Right renal pelvis (tissue), 4 donors: ENCODE measurements at places on chromosomes 4 and X. TPM values are rescaled to one million over a fixed set of nuclear protein-coding genes. Genes with fewer than 3 reads are reported as not detected.

Gene TEX13D
- not detected for polyA plus RNA-seq

Gene GAGE2A
- not detected for polyA plus RNA-seq

Gene NAP1L3
- polyA plus RNA-seq, result 16.0 TPM

DNA sequence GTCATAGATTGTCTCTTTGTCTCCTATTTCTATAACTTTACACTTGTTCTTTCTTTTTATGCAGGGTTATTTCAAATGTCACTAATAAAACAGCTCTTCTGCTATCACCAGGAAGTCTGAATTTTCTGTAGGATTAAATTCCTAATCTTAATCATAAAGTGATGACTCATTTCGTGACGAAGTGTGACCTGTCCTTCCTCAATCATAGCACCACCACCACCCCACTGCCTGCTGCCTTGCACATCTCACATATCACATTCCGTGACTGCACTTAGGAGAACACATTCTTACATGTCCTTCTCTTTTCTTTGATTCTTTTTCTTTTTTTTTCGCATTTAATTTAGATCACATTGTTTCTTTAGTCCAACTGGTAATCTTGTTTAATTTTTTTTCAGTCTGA, 57.7 kb upstream of the UGT2B7 start:
- no peak for DNase-seq

GRCh38 chrX:769796-770195, 139.2 kb downstream of the SHOX start:
- DNase-seq, result no peak

DNA sequence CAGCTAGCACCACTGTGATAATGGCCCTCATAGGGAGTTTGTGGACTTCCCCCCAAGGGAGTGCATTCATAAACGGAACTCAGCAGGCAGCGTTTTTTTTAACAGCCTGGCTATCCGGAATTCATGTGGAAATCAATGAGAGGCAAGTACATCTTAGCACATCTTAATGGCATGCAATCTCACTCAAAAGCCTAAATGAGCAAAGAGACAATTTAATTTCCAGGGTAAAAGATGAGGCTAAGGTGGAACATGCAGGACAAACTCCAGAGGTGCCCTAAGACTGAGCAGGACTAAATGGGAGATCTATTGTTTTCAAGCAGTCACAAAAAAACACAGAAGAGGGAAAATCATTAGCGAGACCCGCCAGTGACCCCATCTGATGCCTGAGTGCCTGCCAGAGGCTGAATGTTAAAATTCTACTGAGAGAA, 243.5 kb upstream of the KCNIP4 start:
- no peak for DNase-seq

DNA sequence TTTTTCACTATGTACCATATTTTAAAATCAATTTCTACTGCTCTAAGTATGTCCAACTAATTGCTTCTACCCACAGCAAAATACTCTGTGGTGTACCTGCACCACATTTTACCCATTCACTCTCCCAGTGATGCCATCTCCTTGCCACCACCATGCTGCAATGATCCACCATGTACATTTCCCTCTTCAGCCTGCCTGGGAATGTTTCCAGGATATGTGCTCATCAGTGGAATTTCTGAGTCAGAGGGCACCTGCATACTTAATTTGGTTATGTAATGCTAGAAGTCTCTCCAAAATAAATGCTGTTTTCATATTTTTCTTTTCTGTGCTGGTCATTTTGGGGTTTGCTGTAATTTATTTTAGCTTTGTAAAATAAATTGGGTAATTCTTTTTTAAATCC, 33.2 kb upstream of the OCIAD2 start:
- DNase-seq, result no peak

DNA sequence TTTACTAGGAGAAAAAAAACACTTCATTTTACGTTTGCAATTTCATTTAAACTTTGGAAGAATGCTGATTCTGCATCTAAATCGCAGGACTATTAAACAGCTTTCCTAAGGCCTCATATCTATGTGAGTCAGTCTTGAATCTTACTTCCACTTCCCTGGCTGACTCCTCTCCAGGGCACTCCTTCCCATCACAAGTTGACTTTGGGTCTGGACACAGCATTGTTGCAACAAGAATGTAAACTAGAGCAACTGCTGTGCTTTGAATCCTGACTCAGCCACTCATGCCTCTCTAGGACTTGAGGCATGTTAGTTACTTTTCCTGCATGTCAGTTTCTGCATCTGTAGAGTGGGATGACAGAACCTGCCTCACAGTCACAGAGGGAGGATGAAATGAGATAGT, 413.8 kb downstream of the FAT4 start:
- DNase-seq, result no peak

DNA sequence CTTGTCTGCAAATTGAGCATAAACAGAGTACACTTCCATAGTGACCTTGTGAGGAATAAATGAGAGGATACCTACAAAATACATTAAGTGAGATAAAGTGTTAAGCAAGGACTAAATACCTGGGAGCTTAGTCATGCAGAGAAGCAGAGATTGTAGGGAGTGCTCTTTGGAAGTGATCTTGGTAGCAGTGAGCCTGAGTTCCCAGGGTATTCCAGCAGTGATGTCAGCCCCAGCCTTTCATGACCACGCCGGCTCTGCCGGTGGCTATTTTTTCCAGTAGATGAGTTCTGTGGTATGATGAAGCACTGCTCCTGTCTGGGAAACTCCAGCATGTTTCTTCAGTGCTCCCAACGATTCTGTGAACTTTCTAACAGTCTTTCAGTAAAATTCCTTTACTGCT, 391.5 kb upstream of the IGFBP7 start:
- DNase-seq, result peak; percentile 3

DNA sequence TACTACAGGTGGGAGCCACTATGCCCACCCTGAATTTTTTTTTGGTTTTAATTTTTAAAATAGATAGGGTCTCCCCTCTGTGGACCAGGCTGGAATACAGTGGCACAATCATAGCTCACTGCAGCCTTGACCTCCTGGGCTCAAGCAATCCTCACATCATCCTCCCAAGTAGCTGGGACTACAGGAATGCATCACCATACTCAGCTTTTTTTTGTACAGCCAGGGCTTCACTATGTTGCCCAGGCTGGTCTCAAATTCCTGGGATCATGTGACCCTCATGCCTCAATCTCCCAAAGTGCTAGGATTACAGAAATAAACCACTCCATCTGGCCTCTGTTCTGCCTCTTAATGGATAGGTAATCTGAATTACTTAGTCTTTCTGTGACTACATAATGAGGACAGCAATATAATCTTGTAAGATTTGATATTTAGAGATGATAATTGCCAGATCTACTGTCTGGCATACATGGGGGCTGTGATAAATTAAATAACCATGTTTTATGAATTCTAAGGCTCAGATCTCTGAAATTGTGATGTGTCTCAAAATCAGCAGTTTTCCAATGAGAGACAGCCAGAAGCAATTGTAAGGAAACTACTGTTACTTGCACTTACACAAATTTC, 26.7 kb downstream of the PDS5A start:
- DNase-seq, result no peak

GRCh38 chrX:118510111-118510510, 14.5 kb downstream of the DOCK11 start:
- DNase-seq, result no peak

- DNase-seq, result no peak
These were observed 854.4 kb upstream of the AGA start for GRCh38 chr4:178296669-178297068.

DNA sequence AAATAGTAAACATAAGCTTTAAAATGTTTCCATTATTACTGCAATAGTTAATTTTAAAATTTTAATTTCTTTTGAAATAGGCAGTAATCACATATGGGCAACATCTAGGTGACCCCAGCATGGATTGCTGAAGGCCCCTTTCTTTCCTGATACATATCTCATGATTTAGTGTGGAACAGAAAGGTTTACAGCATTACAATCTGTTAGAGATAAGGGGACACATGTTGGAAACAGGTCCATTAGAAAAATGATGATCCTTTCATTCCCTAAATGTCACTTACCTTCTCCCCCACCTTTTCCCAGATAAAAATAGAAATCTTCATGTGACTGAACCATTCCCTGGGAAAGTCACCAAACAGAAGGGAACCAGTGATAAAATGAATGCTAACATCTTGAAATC, 90.4 kb downstream of the RASL11B start:
- no peak for DNase-seq

- DNase-seq, result no peak
These were observed 862.0 kb downstream of the PCDH18 start for GRCh38 chr4:136670265-136670664.

GRCh38 chr4:40923316-40924095, 173.8 kb downstream of the NSUN7 start:
- no peak for DNase-seq

DNA sequence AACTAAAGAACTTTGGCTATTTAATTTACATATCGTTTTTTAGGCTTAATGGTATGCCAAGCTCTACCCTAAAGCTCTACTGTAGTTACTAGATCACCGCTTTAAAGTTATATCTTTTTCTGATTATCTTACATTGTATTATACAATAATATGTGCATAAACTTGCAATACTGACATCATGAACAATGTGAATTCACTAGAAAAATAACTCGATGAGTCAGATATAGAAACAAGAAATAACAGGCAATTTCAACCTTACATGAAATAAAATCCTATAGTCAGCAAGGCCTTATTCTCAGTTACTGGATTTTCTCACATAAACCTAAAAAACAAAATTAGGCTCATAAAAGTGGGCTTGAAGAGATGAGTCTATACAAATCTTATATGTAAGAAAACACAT, 32.5 kb downstream of the PDGFC start:
- DNase-seq, result no peak
